Natural killer cell (primary cell): ENCODE measurements at places on chromosomes 13 and 19.

DNA sequence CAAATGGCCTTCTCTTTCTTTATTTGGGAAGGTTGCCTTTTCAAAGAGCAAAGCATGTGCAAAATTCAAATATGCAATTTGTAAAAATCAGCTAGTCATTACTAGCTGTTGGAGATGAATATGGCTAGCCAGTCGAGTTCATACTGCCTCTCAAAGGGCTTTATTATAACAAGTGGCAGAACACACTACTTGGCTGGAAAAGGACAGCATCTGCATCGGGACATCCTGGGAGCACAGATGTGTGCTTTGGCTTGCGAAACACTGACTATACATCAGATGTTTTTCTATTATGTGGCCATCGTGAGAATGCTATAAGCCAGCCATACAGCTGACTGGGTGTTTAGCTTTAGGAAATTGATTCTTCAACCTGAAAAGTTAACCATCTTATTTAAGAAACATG, 424.2 kb downstream of the KCTD12 start:
- no peak for DNase-seq

DNA sequence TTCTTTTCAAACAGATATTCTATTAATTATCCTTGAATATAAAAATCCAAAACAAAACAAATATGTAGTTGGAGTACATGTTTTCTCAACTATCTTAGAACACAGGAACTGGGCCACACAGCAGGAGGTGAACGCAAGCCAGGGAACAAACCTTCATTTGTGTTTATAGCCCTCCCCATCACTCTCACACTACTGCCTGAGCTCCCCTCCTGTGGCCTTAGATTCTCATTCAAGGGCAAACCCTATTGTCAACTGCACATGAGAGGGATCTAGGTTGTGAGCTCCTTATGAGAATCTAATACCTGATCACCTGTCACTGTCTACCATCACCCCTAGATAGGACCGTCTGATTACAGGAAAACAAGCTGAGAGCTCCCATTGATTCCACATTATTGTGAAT, 427.1 kb upstream of the PRR20A start:
- no peak for DNase-seq

GRCh38 chr13:99895444-99896368, 75.9 kb downstream of the ZIC5 start:
- DNase-seq: no peak

DNA sequence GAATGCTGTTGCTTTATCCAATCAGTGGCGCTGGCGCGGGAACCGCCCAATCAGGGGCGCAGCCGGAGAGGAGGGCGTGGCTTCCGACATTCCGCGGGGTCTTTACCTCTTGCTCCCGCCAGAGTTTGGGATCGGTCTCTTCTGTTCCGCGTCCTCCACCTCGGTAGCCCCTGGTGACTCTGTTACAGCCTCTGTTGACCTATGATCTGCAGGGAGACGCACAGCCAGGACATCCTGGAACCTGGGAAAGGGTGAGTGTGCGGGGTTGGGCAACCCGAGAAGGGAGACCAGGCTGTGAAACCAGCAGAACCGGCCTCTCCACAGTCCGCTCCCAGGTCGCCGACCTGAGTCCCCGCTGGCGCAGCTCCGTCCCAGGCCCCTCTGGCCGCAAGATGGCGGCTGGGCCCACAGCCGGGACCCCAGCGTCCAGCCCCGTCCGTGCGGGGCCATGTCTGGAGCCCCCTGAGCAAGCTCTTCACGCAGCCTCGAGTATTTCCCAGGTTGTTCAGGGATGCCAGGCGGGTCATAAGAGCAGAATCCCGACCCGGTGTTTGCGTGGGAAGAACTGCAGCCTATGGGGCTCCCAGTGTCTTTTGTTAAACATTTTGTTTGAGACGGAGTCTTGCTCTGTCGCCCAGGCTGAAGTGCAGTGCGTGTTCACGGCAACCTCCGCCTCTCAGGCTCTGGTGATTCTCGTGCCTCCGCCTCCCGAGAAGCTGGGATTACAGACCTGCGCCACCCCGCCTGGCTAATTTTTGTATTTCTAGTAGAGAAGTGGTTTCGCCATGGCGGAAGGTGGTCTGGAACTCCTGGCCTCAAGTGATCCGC, 4.4 kb upstream of the ZNF681 start:
- DNase-seq: peak; percentile 81

DNA sequence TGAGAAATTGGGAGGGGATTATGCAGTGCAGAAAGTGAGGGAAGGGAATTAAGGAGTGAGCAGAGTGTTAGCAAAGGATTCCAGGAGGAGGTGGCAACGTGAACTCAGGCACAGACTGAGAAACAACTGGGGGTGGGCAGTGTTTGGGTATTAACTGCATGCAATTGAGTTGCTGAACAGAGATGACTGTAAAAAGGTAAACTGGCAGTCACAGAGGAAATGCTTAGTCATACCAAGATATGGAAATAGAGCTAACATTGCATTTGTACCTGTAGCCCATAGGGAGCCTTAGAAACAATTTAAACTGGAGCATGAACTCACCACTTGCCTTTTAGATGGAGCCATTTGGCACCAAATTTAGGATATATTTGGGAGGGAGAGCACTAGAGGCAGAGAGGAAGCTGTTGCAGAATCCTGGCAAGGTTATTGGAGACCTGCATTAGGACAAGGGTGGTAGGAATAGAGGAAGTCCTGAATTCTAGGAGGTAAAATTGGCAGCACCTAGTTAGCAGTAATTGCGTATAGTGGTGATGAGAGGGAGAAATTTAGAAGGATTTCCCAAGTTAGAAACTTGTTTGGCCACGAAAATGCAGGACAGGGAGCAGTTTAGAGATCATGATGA, 100.6 kb upstream of the FRY start:
- DNase-seq: no peak

GRCh38 chr19:50478901-50479715, 2.5 kb upstream of the GARIN5A start:
- no peak for DNase-seq

DNA sequence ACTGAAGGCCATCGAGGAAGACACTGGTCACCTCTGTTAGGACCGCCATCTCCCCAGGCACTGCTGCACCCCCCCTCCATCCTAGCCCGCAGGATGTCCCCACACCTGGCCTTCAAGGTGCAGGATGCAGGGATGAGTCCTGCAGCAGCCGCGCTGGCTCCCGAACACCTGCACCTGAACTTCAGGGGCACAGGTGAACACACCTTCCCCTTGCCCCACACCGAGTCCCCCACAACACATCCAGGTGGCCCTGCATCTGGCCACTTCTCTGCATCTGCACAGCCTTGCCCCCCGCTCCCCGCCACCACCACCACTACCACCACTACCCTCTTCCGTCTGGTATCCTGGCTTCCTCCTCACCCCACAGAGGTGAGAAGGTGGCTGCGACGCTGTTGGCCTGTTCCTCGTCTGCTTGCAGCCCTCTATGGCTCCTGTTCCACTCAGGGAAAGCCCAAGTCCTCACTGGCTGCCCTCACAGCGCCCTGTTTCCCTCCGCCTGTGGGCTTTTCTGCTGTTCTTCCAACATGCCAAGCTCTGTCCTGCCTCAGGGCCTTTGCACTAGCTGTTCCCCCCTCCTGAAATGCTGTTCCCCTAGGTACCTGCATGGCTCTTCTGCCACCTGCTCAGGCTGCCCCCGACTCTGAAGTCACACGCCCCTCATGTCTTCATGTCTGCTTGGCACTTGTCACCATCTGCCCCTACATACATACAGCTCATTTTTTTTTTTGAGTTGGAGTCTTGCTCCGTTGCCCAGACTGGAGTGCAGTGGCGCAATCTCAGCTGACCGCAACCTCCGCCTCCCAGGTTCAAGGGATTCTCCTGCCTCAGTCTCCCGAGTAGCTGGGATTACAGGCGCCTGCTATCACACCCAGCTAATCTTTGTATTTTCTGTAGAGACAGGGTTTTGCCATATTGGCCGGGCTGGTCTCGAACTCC, 1.4 kb upstream of the CERS1 start:
- no peak for DNase-seq

GRCh38 chr13:74409551-74409950, 275.3 kb upstream of the KLF12 start:
- DNase-seq: no peak

GRCh38 chr13:60627071-60627686, 230.2 kb downstream of the TDRD3 start:
- DNase-seq: no peak

DNA sequence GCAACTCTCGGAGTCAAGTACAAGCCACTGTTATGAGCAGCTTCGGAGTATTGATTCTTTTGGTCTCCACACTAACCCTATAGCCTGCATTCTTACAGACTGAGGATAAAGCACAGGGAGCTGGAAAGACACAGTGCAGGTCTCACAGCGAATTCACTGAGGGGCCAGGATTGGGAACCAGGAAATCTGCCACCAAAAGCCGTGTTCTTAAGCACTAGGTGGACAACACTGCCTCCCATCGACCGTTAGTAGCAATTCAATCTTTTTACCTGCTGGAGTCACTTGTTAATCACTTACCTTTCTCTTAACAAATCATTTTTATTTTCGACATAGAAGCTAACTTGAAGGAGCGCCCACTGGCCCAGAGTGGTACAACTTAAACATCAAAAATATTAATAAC, 6.3 kb downstream of the PMIS2 start:
- DNase-seq: peak; percentile 76

- no peak for DNase-seq
These were observed 20.7 kb upstream of the ZNF507 start for GRCh38 chr19:32324631-32325285.

DNA sequence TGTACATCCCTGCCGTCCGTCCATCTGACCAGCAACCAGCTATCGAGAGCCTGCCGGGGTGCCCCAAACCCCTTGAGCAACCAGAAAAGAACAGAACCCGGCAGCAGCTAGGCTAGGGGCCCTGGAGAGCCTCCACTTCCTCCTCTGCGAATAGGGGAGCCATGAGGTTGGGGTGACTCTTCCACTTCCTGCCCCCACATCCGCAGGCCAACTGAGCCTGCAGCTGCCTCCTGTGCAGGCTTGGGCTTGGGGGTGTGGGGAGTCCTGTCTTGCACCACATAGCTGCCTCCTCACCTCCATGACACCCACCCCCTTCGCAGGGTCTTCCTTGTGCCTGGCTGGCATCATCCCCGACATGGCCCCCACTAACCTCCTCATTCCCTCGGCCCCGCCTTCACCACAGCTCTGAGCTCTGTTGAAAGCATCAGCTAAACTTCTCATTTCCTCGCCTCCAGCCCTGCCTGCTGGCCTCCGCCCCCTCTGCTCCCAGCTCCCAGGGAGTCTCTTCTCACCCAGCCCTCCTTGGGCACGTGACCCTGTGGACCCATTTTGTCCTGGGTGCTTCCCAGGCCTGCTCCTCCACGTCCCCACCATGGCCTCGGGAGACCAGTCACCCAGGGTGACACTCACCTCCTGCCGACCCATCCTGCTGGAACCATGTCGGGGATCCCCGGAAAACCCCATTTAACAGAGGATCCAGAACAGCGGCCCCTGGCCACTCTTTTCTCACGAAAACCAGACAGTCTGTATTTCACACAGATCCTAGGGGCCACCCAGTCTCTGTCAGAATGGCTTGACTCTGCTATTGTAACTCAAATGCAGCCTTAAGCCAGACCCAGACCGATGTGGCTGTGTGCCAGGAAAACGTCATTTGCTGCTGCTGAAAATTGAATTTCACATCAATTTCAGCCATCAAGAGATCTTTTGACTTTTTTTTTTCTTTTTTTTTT, 50.4 kb downstream of the MYO9B start:
- peak; percentile 82 for DNase-seq

DNA sequence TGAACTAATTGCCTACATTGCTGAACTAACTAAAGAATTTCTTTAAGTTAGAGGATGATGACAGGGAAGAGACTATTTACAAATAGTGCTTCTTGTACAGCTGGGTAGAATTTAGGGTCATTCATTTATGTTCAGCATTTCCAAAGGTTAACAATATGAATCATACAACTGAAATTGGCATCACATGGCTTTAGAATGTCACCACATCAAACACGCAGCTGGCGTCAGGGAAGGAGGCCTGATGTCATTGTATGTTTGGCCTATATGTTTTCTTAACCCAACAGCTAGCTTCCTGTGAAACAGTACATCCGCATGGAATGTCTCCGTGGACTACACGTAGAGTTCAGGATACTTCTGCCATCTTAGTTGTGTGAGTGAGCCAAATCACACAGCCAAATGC, 99.0 kb upstream of the TNFSF11 start:
- peak; percentile 9 for DNase-seq

DNA sequence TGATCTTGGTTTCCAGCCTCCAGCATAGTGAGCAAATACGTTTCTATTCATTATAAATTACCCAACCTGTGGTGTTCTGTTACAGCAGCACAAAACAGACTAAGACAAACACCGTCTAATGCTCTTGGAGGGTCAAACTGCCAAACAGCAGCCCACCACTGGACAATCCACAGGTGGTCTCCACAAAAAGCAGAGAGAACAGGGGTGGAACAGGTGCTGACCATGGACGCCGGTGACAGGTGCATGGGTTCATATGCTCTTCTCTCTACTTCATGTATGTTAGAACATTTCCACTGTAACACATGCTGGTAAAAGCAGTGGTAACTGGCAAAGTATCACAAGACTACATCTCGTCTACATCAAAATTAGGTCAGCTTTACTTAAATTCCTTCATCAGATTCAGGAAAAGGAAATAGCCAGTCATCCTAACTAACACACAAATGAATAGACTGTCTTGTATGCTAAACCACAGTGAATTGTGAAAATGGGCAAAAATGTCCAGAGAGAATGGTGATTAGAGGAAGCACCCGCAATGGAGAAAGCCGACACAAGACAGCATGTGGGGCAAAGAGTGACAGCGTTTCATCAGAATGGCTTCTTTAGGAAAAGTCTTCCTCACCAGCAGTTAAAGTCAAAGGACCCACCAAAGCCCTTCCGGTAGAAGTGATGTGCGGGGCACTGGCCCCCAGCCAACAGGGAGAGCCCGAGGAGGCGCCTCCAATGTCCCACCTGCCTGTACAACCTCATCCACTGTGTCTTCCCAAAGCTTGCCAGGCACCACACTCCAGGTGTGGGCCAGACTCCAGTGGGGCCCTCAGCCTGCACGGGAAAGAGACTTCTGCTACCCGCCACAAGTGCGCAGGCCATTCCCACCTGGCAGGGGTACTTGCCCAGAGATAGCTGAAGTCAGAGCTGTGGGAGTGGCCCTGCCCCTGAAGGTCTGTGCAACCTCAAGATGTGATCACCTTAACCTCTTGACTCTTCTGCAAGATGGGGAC, 6.5 kb downstream of the CARS2 start:
- no peak for DNase-seq

DNA sequence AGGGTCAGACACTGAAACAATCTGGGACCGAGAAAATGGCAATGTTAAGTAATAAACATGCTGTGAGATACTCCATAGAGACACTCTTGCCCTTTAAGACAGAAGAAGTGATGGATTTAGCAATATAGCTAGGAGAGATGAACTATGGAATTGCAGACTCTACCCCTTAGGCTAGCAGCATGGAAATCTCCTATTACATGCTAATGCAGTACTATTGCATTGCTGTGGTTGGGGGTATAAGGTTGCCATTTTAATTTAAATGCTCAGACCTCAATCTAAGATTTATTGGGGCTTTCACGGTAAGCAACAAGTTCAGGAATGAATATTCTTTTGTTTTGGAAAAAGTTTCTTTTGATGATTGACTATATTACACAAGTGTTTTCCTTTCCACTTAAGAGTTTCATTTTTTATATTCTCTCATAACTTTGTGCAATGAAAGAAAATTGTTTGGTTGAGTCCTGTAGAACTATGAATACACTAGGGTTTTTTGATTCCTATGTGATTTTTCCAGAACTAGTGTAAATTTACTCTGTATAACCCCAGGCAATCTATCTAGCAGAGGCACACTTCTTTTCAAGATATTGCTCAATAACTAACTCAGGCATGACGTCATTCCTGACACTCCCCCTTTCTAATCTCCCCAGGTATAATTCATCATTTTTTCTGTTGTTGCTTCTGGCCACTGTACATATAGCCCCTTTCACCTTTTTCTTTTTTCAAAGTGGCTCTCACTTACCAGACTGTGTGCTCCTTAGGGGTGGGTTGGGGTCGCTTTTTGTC, 394.7 kb upstream of the KLF12 start:
- DNase-seq: no peak

- no peak for DNase-seq
These were observed 195.7 kb upstream of the IPO5 start for GRCh38 chr13:97757807-97758206.
